ENCODE measurements at places on chromosomes 5 and 9.

- no peak for DNase-seq
Observed at GRCh38 chr9:72551306-72551705, 29.9 kb downstream of the TMC1 start.

GRCh38 chr5:79929095-79929494 is 62.0 kb downstream of the MTX3 start:
- DNase-seq, result no peak

DNA sequence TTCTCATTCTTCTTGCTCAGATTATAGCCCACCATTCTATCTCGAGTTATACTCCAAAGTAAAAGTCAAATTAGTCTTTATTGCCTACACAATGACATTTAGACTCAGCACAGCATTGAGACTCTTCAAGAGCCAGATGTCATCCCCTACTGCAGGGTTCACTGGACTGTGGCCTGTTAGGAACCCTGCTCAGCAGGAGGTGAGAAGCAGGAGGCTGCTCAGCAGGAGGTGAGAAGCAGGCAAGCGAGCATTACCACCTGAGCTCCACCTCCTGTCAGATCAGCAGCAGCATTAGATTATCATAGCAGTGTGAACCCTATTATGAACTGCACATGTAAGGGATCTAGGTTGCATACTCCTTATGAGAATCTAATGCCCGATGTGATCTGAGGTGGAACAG is 12.7 kb upstream of the LIFR start:
- DNase-seq, result no peak

- DNase-seq, result no peak
Observed at GRCh38 chr9:87189006-87189405, 241.7 kb upstream of the GAS1 start.

GRCh38 chr5:169350759-169351240 is 49.9 kb upstream of the SLIT3 start:
- no peak for DNase-seq

- DNase-seq, result no peak
Observed at GRCh38 chr5:181187500-181188213, 17.3 kb downstream of the TRIM7 start.

GRCh38 chr9:136686794-136687711 is at the start of gene AGPAT2:
Gene AGPAT2 (minus strand): TSS chr9:136687457. CDS start chr9:136687357, 100 bp downstream.
- DNase-seq, result no peak

DNA sequence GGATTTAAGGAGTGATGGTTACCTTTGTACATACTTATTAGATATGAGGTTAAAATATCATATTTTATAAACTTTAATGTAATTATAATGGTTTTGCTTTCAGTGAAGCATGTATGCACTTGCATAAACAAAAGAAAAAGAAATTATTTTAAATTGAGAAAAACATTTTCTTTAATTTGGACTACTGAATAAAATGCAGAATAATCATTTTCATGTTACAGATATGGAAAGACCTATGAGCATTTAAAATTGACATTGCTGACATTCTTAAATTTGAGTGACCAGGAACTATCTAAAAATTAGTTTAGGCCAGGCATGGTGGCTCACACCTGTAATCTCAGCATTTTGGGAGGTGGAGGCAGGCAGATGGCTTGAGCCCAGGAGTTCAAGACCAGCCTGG is 49.2 kb downstream of the LIX1 start:
- DNase-seq, result no peak

DNA sequence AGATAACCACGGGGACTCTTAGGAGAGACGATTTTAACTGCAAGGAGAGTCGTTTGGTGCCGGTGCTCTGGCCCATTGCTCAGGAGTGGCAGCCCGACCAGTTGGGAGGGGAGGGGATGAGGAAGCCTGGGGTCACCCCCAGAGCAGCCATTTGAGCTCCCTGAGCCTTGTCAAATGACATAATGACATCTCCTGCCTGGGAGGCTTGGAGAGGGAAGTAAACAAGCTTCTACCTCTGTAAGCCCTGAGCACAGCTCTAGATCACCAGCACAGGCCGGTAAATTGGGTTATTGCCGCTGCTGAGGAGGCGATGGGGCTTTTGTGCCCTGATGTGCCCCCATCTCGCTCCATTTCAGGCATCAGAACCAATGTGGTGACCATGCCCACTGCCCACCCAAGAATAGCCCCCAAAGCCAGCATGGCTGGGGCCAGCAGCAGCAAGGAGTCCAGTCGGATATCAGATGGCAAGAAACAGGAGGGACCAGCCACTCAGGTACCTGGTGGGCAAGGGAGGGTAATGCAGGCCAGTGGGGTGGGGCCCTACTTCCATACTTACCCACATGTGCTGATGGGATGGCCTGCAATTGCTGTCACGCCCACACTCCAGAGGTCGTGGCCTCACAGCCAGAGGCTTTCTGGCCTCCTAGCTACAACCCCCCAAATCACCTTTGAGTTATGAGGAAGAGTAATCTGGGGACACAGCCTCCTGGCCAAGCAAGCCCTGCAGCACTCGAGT is 23.0 kb downstream of the CD74 start:
- no peak for DNase-seq

GRCh38 chr5:173963182-173963838 is 25.7 kb upstream of the C5orf47 start:
- DNase-seq, result no peak

DNA sequence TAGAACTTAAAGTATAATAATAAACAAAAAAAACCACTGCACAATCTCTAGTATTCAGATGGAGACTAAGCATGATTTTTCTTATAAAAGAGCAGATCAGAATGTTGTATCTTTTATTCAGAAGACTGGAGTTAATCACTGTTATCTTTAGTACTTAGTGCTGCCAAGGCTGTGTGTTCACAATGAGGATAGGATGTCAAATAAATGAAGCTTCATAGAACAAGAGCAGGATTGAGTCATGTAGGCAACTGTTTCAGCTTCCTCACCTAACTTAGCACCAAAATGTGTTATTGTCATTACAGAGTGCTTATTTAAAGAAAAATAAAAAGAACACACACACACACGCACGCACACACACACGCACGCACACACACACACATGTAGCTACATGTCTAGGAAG is 58.1 kb upstream of the CDKN2B start:
- DNase-seq, result no peak

- no peak for DNase-seq
Observed at GRCh38 chr9:111467778-111468367, 16.3 kb downstream of the ECPAS start.

DNA sequence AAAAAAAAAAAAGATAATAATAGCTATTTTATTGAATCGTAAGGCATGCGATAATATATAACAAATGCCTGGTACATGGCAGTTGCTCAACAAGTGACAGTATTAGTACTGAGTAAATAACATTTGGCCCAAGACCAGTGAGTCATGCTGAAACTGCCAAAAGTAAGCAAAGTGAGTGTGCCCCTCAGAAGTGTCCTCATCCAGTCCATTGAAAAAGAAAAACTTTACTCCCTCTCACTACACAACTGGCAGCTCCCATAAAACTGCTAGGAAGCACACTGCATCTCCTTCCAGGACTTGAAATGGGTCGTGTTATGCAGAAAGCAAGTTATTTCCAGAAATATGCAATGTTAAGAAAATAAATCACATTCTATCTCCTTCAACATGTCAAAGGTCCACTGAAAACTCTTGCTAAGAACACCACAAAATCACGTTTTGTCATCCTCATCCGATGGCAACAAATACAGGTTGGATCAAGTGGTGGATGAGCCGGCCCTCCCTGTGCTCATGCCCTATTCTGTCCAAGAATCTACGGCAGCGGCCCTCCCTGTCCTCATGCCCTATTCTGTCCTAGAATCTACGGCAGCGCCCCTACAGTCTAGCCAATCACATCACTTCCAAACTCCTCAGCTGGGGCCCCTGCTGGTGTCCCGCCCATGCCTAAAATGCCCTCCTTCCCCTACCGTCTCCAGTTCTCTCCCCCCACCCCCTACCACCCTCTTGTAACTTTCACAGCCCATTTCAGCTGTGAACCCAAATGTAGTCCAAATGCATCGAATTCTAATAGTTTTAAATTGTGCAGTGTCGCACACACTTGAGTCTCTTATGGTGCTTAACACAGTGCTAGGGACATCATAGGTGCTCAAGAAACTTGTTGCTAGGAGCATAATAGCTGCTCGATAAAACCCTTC is 12.5 kb downstream of the PTCH1 start:
- DNase-seq, result no peak

DNA sequence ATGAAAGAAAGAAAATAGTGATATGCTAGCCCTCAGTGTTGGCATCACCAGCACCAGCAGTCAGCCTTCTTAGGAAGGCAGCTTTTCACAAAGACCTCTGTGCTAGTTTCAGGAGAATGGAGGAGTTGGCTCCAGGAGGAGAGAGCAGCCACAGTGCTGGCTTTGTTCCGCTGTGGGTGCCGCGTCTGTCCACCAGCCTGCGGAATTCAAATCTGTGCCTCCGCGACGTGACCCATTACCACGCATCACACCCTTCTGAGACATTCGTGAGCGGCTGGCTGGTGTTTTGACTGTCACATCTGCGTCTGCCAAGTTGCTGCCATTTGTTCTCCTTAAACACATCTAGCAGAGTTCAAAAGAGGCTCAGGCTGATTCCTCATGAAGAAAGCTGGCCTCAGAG is 34.4 kb downstream of the SNX18 start:
- DNase-seq, result no peak

GRCh38 chr5:38736089-38736488 is 109.7 kb upstream of the OSMR start:
- no peak for DNase-seq

GRCh38 chr5:179380211-179381035 is 35.2 kb upstream of the ADAMTS2 start:
- DNase-seq, result no peak

- DNase-seq, result no peak
Observed at GRCh38 chr5:177606071-177607051, 6.4 kb downstream of the B4GALT7 start.

- DNase-seq, result no peak
Observed at GRCh38 chr9:132578367-132578932, 4.0 kb upstream of the BARHL1 start.

DNA sequence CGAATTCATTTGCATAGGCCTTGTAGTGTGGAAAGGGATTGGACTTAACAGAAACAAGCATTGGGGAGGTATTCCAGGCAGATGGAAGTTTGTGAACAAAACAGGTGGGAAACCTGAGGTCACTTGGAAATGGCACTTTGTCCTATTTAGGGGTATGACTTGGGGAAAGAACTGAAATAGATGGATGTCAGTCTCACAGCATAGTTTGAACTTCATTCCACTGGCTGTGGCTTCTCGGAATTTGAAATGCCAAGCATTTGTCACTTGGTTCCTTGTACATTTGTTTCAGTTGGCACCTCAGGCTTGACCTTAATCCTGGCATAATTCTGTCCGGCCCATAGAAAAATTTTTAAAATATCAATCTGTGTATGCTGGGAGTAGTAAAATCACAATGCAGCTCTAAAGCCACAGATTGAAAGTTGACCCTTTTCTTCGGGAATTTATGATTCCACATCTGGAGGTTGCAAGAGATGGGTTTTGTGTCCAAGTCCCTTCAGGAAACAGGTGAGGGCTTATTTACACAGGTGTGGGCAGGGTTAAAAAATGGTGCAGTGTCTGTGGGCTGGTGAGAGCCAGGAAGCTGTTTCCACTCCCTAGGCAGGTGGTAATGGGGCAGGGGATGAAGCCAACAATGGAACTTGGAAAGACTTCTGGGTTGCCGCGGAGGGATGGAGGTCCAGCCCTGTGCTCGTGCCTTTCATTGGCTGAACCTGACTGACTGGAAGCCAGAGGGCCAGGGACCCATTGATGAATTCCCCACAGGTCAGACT is 39.2 kb upstream of the PDE8B start:
- DNase-seq, result no peak

Data from iPS DF 6.9 (cell line).